Stimulated activated CD8-positive, alpha-beta memory T cell treated with anti-CD3 and anti-CD28 coated beads, Interleukin-7, amount 100 ng/mL, for 4 hours (primary cell): ENCODE measurements at places on chromosomes 11 and 22.

- DNase-seq, result no peak
Measured at GRCh38 chr22:37559901-37560607, at the start of gene CDC42EP1. CDC42EP1 (plus strand) TSS chr22:37560480; CDS start chr22:37566350, 5,870 bp downstream.

DNA sequence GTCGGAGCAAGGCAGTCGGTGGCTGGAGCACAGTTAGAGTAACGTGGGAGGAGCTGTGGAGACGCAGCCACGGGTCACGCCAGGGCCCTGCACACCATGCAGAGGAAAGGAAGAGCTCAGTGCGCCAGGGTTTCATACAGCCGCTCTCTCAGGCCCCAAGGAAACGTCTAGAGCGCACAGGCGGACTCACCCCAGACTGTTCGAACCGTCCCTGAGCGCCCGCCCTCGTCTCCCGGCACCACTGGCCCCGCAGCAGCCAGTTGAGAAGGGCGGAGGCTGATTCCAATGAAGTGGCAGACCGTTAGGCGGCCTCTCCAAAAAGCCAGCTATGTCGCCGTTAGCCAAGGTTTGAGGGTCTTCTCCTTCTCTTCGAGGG is 483 bp upstream of the HYLS1 start:
- no peak for DNase-seq

GRCh38 chr11:60634126-60634525 is 65.3 kb upstream of the MS4A8 start:
- no peak for DNase-seq

- no peak for DNase-seq
Measured at GRCh38 chr22:31284281-31285155, 7.8 kb downstream of the PIK3IP1 start.

GRCh38 chr11:125874556-125875124 is 12.8 kb upstream of the HYLS1 start:
- DNase-seq, result no peak

GRCh38 chr22:45866126-45866645 is 110.8 kb downstream of the WNT7B start:
- no peak for DNase-seq

DNA sequence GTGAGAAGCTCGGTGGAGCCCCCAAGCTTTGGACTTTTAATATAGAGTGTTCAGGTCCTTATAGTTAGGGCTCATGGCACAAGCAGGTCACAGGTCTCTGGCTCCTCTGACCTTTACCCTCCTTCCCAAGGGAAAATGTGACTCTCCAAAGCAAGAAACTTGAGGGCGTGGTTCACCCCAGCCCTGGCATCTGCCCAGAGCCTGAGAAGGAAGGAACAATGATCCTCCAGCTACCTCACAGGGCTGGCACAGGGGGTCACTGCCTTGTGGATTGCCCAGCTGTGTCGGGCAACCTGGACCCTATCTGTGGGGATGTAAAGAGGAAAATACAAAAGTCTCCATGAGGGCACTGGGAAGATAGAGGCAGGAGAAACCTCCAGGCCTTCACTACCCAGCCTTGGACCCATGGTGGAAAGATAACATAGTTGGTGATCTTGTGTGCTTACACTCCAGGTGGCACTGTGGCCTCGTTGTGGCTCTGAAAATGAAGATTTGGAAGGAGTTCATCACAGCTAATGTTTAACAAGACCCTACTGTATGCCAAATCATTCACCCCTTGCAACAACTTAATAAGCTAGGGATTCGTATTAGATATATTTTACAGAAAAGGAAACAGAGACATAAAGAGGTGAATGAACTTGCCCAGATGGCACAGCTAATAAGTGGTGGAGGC is 3.8 kb upstream of the ZNF195 start:
- no peak for DNase-seq

- no peak for DNase-seq
Measured at GRCh38 chr11:109984634-109985289, 108.4 kb upstream of the ZC3H12C start.

- no peak for DNase-seq
Measured at GRCh38 chr22:20284471-20285086, 16.5 kb upstream of the RTN4R start.

DNA sequence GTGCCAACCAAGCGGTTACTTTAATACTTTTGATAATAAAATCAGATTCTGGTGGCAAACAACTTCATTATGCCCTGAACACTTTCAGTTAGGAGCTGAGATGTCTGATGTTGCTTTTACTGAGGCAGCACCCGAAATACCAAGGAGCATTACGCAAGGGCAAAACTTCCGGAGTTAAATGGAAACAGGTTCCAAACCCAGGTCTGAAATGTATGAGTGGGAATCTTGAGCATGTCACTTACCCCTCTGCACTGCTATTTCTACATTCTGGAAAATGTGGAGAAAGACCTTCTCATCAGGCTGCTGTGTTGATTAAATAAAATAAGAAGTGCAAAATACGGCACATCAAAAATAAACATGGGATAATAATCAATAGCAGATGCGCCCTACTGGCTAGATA is 315.1 kb downstream of the LARGE1 start:
- DNase-seq, result no peak

GRCh38 chr11:11622340-11622706 is 518 bp upstream of the GALNT18 start:
- no peak for DNase-seq

DNA sequence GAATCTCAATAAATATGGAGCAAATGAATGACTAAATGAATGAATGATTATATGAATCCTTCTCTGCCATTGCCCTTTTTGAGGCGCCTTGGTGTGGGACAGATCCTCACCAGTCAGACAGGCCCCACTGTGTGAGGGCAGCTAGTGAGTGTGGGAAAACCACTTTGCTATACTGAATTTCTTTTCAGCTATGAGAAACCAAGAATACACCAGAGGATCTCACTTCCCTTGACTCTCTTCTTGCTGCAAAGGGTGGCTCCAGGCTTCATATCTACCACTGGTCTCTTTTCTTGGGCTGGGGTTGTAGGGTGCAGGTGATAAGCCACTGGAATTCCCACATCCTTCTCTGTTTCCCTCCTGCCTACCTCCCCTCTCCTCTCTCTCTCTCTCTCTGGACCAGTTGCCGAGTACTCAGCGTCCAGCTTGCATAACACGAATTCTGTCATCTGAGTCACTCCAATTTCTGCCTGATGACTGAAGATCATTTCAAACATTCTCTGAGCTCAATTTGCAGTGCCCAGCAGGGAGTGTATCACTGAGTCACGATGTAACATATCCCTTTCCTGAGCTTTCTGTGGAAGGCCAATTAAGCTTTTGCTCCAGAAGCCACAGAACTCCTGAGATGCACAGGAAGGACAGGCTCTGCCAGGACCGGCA is 304.3 kb upstream of the NCAM1 start:
- no peak for DNase-seq

GRCh38 chr11:101127197-101127698 is 2.4 kb downstream of the PGR start:
- DNase-seq, result no peak

DNA sequence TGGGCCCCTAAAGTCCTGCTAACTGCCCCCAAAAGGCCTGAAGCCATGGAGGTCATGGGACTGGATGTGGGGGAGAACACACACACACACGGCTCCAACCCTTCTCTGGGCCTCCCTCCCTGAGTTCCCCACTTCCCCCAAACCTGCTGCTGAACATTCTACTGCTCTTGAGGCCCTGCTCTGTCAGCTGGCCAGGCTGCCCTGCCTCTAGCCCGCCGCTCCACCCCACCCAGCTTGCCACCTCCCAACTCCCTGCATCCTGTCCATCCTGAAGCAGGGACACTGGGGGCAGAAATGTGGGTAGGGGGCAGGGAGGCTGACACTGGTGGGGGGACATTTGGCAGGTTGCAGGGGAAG is 1.0 kb downstream of the KCNJ4 start:
- DNase-seq, result no peak

DNA sequence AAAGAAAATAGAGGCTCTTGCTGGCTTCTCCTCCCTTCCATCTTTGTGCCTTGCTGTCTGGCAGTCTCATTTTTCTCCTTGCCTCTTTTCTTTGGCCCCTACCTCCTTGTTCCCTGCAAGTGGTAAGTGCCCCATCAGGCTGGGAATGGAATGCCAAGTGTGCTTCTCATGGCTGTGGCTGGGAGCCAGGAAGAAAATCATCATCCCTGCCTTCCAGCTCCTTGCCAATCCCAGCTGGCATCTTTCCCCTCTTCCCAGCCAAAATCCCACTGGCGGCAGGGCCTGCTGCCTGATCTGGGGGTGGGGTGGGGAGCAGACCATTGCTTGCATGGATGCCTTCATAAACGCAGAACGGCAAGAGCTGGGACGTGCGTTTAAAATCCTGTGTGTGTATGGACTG is 27.0 kb upstream of the SLC25A18 start:
- no peak for DNase-seq

DNA sequence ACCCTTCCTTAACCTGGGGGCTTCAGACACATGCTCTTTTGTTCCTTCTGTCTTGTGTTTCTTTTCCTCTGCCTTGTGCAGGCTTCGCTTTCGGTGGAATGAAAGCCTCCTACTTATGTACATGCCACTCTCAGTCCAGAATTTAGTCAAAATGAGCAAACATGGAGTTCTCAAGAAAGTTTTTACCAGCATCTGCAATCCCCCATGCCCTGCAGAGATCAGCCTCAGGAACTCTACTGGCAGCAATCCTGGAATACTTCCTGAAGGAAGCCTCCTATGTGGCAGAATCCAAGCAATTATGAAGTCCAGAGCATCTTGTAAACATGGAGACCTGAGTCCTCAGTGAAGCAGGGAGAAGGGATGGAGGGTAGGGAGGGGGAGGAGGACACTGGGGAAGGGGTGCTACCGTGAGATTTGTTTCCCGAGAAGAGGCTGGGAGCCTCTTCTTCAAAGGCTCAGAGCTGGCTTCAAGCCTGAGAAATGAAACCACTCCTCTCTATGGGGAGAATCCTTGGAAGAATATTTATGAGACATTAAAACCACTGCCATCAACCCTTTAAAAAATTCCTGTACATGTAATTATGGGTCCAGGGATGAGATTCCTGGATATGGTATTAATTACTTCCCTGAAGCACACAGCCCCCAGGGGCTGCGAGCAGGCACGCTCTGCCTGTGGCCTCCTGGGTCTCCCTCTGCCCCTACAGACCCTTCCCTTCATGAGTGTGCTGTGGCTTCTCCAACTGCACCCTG is 58.4 kb downstream of the TENM4 start:
- DNase-seq, result no peak

GRCh38 chr22:48444320-48445112 is 1383.2 kb downstream of the BRD1 start:
- DNase-seq, result no peak

- DNase-seq, result no peak
Measured at GRCh38 chr11:58216476-58216875, 4.0 kb downstream of the OR1S1 start.

GRCh38 chr11:43908683-43909082 is 28.1 kb downstream of the ALKBH3 start:
- DNase-seq, result no peak

- no peak for DNase-seq
Measured at GRCh38 chr11:117933475-117933874, 4.3 kb upstream of the TMPRSS13 start.

- DNase-seq, result no peak
Measured at GRCh38 chr11:64419818-64420485, 61.0 kb downstream of the RPS6KA4 start.
